ENCODE measurements at places on chromosomes 16 and 17.

GRCh38 chr17:36493956-36494355 lies 7.5 kb downstream of the ZNHIT3 start:
- DNase-seq, result no peak

GRCh38 chr16:8663192-8664089 lies 11.0 kb upstream of the ABAT start:
- DNase-seq, result no peak

- no peak for DNase-seq
Measured at GRCh38 chr17:18377437-18378204, at the start of gene EVPLL. TSS of gene EVPLL (plus strand) at chr17:18377778. CDS start at chr17:18380938, 3,160 bp downstream.

GRCh38 chr17:51585514-51586104 lies 325.3 kb downstream of the UTP18 start:
- DNase-seq, result no peak

- DNase-seq, result no peak
Measured at GRCh38 chr17:49832840-49833599, 14.8 kb downstream of the TAC4 start.

- DNase-seq, result no peak
Measured at GRCh38 chr17:58279736-58280479, 827 bp downstream of the MPO start.

- DNase-seq, result no peak
Measured at GRCh38 chr17:46818316-46818928, at the start of gene WNT3. TSS of gene WNT3 (minus strand) at chr17:46818692. CDS start at chr17:46818597, 95 bp downstream.

DNA sequence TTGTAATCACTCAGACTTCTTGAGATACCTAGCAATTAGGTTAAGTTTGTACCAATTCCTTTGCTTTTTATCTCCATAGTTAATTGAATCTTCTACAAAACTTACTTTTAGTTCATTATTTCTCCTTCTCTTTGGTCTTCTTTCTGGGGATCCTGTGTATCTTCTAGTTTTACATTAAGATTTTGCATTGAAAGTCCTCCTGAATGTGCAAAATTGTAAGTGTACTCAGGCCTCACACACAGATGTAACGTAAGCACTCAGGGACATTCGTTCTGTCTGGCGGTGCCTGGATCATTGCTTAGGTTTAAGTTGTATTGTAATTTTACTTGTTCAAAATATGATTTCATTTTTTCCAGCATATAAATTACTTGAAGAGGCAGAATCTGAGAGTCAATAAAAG lies 222.6 kb upstream of the CPHXL start:
- DNase-seq, result no peak

- no peak for DNase-seq
Measured at GRCh38 chr16:22683730-22684573, 130.0 kb upstream of the HS3ST2 start.

GRCh38 chr17:17493249-17493985 lies 2.8 kb downstream of the RASD1 start:
- DNase-seq, result no peak

DNA sequence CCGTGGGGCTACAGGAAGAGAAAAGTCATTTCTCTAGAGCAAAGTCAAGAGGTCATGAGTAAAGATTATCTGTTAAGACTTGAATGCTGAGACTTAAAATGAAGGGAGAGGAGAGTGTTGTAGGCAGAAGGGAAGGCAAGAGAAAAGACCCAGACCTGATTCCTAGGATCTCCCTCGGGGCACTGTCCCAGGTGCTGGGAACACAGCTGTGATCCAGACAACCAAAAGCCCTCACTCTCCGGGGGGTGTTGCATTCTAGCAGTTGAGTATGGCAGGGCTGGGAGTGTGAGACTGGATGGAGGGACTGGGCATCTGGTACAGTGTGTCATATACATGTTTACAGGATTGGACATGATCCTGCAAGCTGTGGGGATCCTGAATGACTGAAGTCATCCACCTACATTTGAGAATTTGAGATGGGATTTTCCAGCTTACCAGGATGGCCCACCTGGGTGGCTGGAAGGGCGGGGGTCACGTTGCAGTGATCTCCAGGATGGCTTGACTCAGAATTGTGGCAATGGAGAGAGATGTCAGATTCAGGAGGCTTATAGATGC lies 29.1 kb downstream of the ARSG start:
- no peak for DNase-seq

- no peak for DNase-seq
Measured at GRCh38 chr16:49688036-49688697, 167.7 kb downstream of the ZNF423 start.
